ENCODE measurements at places on chromosomes 13 and 19.

DNA sequence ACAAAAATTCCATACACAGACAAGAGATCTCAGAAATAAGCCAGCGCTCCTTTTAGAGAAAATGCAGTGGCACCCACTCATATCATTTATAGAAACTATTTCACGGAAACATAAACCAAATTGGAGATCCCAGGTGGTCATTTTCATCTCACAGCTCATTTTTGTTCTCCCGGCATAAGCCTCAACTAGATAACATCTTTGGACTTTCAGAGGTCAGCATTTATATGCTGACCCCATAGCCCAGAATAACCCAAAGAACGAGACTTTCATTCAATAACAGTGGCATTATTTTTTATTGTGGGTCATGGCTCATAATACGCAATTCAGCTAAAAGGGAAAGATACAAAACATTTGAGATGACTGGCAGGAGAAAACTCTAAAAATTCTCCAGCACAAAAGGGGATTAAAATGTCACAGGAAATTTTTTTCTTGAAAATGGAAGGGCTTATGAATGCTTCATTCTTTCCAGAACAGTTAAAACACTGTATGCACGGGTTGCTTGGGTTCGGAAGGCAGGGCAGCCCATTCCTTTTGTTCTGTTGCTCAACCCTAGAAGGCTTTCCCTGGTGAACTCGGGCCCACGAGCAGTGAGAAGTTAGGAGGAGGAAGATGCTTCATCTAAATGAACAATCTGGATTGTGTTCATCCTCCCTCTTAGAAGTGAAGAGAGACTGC is 24.0 kb downstream of the STARD13 start:
- no peak for DNase-seq

- DNase-seq: no peak
Measured at GRCh38 chr19:58366585-58367430, 4.3 kb upstream of the ZNF497 start.

- DNase-seq: peak; percentile 61
Measured at GRCh38 chr13:44969551-44970484, 19.5 kb downstream of the NUFIP1 start.

GRCh38 chr13:43031881-43032280 is 8.5 kb downstream of the DNAJC15 start:
- no peak for DNase-seq

- DNase-seq: no peak
Measured at GRCh38 chr19:49336482-49337266, 1.5 kb downstream of the CD37 start.

DNA sequence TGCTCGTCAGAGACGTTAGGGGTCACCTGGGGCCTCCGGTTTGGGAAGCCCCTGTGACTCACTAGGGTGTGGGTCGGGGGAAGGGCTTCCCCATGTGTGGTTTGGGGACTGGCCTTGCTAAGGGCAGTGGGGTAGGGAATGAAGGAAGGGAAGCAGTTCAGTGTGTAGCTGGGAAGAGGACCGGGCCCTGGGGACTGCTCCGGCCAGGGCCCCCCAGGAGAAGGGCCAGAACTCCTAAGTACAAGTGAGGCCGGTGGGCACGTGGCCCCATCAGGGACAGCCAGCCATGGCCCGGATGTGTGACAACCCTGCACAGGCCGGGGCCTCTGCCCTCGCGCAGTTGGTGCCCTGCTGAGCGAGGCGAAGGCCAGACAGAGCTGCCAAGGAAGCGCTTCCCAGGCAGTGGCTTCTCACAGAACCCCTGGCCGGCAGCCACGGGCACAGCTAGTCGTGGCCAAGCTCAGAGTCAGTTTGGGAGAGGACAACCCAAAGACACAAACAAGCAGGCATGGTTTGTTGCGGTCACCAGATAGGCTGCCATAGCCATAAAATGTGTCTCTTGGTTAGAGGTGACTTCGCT is 25.7 kb downstream of the TEX29 start:
- DNase-seq: no peak

GRCh38 chr13:76635232-76636230 is 250.7 kb downstream of the KCTD12 start:
- no peak for DNase-seq

GRCh38 chr13:106941779-106942178 is 373.8 kb upstream of the ARGLU1 start:
- no peak for DNase-seq

DNA sequence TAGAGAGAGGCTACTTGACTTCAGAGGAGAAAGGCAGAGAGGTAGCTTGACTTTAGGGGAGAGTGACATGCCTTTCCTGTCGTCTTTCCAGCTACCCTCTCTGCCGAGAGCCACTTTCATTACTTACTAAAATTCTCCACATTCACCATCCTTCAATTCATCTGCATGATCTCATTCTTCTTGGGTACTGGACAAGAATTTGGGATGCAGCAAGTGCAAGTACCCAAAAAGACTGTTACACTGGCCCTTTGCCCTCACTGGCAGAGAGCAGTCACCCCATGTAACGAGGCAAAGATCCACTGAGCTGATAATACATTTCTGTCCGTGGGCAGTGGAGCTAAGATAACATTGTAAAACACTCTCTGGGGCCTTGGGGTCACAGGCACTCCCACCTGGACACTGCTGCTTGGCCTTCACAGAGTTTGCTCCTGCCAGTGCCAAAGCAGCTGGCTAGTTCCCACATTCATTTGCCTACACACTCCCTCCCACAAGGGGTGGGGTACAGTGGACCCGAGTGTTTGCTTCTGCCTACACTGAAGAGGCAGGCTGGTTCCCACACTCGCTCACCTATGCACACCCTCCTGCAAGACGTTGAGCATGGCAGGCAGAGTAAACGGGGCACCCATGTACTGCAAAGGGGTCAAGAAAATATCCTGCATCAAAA is 1276.9 kb upstream of the PCDH9 start:
- DNase-seq: no peak

GRCh38 chr19:16889366-16889882 is 625 bp downstream of the F2RL3 start:
- DNase-seq: no peak

- DNase-seq: peak; percentile 34
Measured at GRCh38 chr13:43132257-43132656, 108.9 kb downstream of the DNAJC15 start.

GRCh38 chr19:38538386-38538785 is 79.4 kb downstream of the MAP4K1 start:
- no peak for DNase-seq

DNA sequence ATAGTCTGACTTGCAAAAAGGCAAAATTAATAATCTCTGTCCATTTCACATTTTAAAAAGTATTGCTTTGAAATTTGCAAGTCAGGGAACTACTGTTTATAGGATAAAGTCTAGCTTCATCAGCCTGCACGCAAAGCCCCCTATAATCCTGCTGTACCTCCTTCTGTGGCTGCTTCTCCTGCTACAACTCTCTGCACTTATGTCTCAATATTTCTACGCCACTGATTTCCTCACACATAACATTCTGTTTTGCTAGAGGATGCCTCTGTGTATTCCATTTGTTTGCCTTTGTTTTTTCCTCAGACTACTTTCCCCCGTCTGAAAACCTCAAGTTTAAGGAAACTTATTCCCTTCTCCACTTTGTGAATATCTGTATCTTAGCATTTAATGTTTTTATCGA is 389.9 kb downstream of the RFC3 start:
- DNase-seq: no peak
